ENCODE measurements at places on chromosomes 11 and 22. TPM values are rescaled to one million over a fixed set of nuclear protein-coding genes. Genes with fewer than 3 reads are reported as not detected.
A peak's percentile ranks its signal among the peaks of the same experiment; 100 is the strongest.

GRCh38 chr11:125588505-125588904 lies 4.1 kb upstream of the STT3A start:
- peaks cover 3% of the 10 kb centered on the region for H3K4me1 ChIP-seq
- H3K36me3 ChIP-seq = peaks cover 11% of the 10 kb centered on the region

The DDTL gene
- total RNA-seq = 2.5 TPM

The SLC35E4 gene
- total RNA-seq = 2.9 TPM

GRCh38 chr11:95776859-95777258 lies 12.7 kb downstream of the FAM76B start:
- no peaks in the 10 kb centered on the region for H3K4me1 ChIP-seq
- no peak overlapping the region for H3K4me3 ChIP-seq
- DNase-seq = no peak
- peaks cover 94% of the 10 kb centered on the region for H3K36me3 ChIP-seq
- no peak overlapping the region for H3K27ac ChIP-seq

DNA sequence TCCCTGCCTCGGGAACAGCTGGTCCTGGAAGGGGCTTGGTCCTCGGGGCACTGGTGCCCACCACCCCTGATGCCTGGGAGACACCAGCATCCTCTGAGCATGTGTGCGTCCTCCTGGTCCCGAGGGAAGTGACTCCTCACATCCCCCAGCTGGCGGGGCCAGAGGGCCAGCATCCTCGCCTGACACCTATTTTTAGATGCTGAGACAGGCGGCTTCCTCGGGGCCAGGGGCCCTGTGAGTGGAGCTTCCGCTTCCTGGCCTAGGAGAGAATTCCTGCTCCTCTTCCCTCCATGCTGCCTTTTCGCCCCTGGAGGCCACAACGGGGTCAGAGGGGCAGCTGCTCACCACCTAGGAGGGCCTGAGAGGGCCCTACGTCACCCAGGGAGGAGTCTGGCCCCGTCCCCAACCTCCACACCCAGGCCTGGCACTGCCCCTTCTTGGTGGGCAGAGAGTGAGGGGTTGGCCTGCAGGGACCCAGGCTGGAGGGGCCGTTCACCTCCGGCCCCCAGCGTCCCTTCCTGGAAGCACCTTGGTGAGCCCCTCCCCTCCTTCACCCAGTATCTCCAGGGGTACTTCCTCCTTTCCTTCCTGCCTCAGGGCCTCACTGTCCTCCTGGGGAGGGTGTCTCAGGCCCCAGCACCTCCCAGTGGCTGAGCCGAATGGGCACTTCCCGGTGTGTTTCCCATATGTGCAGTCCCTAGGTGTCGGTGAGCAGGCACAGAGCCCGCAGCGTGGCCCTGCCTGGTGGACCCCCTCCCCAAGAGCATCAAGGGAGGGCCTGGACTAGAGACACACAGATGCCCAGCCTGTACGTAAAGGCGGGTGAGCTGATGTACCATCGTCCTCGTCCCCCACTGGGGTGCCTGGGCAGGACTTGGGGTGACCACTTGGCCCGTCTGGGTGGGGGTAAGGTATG lies 6.1 kb downstream of the CD81 start:
- H3K4me1 ChIP-seq = peaks cover 83% of the 10 kb centered on the region
- H3K4me3 ChIP-seq = no peak overlapping the region
- no peak for DNase-seq
- peak overlapping the region; percentile 99 for H3K27ac ChIP-seq
- H3K27me3 ChIP-seq = no peaks in the 10 kb centered on the region
- peaks cover 4% of the 10 kb centered on the region for H3K36me3 ChIP-seq

The ACCSL gene
- not detected for total RNA-seq

GRCh38 chr22:47194476-47195155 lies 432.2 kb downstream of the TBC1D22A start:
- no peaks in the 10 kb centered on the region for H3K27me3 ChIP-seq
- H3K4me1 ChIP-seq = no peaks in the 10 kb centered on the region
- no peak overlapping the region for H3K4me3 ChIP-seq
- peak; percentile 25 for DNase-seq

GRCh38 chr11:34915136-34916014 lies 804 bp downstream of the APIP start:
- peaks cover 30% of the 10 kb centered on the region for H3K4me1 ChIP-seq
- H3K4me3 ChIP-seq = peak overlapping the region; percentile 78
- H3K27ac ChIP-seq = peak overlapping the region; percentile 92
- DNase-seq = no peak

- DNase-seq = no peak
- H3K27me3 ChIP-seq = no peaks in the 10 kb centered on the region
- H3K27ac ChIP-seq = no peak overlapping the region
- H3K4me1 ChIP-seq = no peaks in the 10 kb centered on the region
- no peaks in the 10 kb centered on the region for H3K36me3 ChIP-seq
These were observed 81.0 kb downstream of the TRMU start for GRCh38 chr22:46416520-46416871.

DNA sequence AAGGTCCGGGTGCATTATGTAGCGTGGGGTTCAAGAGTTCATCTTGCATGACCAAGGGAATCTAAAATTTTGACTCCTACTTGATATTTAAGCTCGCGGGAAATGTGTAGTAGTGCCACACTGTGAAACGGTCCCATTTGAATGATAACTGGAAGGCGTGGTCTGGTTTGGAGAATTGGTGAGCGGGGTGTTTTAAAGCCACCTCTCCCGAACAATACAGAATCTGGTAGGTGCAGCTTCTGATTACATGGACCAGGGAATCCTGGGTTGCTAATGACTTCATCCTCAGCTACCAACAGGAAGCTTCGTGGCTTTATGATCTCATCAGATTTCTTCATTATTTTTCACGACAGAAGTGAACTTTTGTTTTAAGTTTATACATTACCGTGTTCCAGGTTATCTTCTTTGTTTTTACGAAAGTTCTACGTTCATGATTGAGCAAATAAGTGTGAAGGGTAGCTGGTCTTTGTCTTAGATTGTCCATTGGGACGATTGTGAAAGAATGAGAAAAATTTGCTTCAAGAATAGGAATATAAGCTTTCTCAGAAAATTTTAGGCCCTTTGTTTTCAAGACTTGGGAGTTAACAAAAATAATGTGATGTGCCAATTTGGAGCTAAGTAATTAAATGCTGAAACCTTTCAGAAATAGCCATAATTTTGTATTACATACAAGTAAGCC lies 1.7 kb downstream of the QSER1 start:
- H3K27ac ChIP-seq = peak overlapping the region; percentile 85
- H3K4me1 ChIP-seq = peaks cover 16% of the 10 kb centered on the region
- H3K27me3 ChIP-seq = no peaks in the 10 kb centered on the region
- H3K4me3 ChIP-seq = peak overlapping the region; percentile 86

- DNase-seq = peak; percentile 40
- H3K4me1 ChIP-seq = no peaks in the 10 kb centered on the region
- no peaks in the 10 kb centered on the region for H3K36me3 ChIP-seq
- H3K27ac ChIP-seq = no peak overlapping the region
- no peak overlapping the region for H3K4me3 ChIP-seq
These were observed 114.2 kb downstream of the KCNQ1 start for GRCh38 chr11:2558861-2559526.

The BSCL2 gene
- total RNA-seq = 65.6 TPM

GRCh38 chr11:68783216-68783821 lies 32.0 kb upstream of the TESMIN start:
- no peaks in the 10 kb centered on the region for H3K4me1 ChIP-seq
- H3K4me3 ChIP-seq = no peak overlapping the region
- H3K36me3 ChIP-seq = peaks cover 92% of the 10 kb centered on the region
- no peaks in the 10 kb centered on the region for H3K27me3 ChIP-seq
- no peak overlapping the region for H3K27ac ChIP-seq

The VPS51 gene
- total RNA-seq = 101 TPM

DNA sequence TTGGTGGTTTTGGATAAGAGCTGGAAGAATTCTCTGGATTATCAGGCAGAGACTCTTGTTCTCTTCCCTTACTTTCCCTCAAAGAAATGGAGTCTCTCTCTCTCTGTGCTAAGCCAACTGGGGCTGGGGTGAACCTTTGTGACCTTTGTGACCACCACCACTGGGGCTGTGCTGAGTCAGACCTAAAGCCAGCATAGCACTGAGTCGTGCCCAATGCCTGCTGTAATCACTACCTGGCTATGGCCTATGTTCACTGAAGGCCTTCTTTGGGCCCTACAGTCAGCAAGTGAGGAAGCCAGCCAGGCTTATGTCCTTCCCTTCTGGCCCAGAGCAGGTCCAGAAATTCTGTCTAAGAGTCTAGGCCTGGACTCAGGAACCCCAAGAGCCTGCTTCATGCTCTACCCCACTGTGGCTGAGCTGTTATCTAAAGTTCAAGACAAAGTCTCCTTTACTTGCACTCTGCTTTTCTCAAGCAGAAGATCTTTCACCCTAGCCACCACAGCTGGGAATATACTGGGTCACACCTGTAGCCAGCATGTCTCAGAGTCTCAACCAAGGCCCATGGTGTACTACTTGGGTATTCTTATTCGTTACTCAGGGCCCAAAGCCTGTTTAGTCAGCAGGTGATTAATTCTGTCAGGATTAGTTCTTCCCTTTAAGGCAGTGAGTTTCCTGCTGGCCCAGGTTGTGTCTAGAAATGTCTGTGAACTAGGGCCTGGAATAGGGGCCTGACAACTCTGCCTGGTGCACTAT lies 86.0 kb downstream of the EHF start:
- no peak for DNase-seq
- no peaks in the 10 kb centered on the region for H3K27me3 ChIP-seq
- H3K36me3 ChIP-seq = no peaks in the 10 kb centered on the region
- no peaks in the 10 kb centered on the region for H3K4me1 ChIP-seq

DNA sequence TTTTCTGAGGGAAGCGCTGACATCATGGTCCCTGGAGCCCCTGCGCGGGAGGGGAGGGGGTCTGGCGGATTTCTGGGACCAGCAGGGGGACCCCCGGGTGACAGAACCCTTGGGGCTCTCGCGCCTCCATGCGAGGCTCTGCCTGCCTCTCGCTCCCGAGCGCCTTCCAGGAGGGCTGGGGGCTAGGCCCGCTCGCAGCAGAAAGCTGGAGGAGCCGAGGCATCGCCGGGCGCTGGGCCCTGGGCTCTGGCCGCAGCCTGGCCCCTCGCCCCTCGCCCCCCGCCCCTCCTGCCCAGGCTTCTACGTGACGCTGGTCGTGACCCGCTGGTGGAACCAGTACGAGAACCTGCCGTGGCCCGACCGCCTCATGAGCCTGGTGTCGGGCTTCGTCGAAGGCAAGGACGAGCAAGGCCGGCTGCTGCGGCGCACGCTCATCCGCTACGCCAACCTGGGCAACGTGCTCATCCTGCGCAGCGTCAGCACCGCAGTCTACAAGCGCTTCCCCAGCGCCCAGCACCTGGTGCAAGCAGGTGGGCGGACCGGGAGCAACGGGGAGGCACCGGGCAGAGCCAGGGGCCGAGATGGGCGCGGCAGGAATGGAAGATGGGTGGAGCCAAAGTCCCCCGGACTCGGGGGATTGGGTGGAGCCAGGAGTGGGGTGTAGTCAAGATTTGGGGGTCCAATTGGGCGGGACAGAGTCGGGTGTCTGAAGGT lies 5.4 kb downstream of the BEST1 start:
- peak overlapping the region; percentile 90 for H3K27ac ChIP-seq
- H3K4me1 ChIP-seq = peaks cover 12% of the 10 kb centered on the region
- peak overlapping the region; percentile 51 for H3K4me3 ChIP-seq
- no peaks in the 10 kb centered on the region for H3K27me3 ChIP-seq

The CHRM1 gene
- 4.7 TPM for total RNA-seq

- no peak overlapping the region for H3K4me3 ChIP-seq
- no peak overlapping the region for H3K27ac ChIP-seq
- DNase-seq = no peak
- H3K27me3 ChIP-seq = no peaks in the 10 kb centered on the region
- H3K4me1 ChIP-seq = no peaks in the 10 kb centered on the region
These were observed 27.8 kb upstream of the ZNRF3 start for GRCh38 chr22:28855355-28856094.

The OR52I1 gene
- total RNA-seq = not detected

- H3K4me1 ChIP-seq = peaks cover 12% of the 10 kb centered on the region
- no peaks in the 10 kb centered on the region for H3K27me3 ChIP-seq
- peak; percentile 83 for DNase-seq
- H3K36me3 ChIP-seq = no peaks in the 10 kb centered on the region
- H3K27ac ChIP-seq = peak overlapping the region; percentile 88
- H3K4me3 ChIP-seq = peak overlapping the region; percentile 85
These were observed 650 bp upstream of the CHID1 start for GRCh38 chr11:911031-911889.

The RGL4 gene
- total RNA-seq = 1.2 TPM

The FOLR2 gene
- 22.8 TPM for total RNA-seq

The TYR gene
- total RNA-seq = not detected

DNA sequence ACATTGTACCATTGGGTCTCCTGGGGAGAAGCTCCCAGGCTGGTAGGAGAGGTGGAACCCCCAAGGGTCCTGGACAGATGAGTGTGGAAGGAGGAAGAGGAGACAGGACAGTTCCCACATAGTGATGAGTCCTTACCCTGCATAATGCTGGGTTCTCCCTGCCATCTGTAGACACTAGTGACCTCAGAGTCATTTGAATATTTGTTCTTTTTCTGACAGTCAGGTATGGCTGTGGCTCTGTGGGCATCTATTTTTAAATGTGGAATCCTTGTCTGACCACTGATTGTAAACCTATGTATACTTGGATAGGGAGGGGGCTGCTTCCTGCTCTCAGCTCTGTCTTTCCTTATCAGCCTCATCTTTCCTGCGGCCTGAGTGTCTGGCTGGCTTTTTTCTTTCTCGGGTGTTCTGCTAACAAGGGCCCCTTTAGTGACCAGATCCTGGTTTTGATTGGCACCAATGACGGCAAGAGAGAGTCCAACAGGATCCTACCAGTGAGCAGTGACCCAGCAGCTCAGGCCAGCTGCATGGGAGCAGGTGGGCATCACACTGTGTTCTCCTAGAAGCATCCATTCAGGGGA lies 2.6 kb upstream of the SLC5A1 start:
- no peak for DNase-seq
- no peak overlapping the region for H3K27ac ChIP-seq
- H3K4me3 ChIP-seq = no peak overlapping the region
- no peaks in the 10 kb centered on the region for H3K4me1 ChIP-seq
- H3K27me3 ChIP-seq = peaks cover 14% of the 10 kb centered on the region

DNA sequence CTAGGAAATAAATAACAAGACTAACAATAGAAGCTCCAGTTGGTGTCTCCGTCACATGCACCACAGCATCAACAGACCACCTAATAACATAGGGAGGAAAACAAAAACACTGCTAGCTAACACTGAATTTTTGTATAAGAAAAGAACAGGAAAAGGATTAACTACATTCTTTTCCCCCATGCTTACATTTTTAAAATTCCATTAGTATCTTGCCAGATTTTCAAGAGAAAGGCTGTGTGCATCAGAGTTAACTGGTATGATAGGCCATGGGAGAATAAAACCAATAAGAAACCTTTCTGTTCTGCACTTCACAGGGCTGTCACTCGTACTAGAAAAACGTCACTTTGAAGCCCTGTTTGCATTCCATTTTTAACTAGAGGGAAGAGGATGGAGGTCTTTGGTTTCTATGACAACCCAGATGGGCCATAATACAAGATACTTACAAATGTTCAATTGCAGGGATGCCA lies 79.0 kb downstream of the LARGE2 start:
- H3K27me3 ChIP-seq = no peaks in the 10 kb centered on the region
- no peaks in the 10 kb centered on the region for H3K36me3 ChIP-seq
- no peak for DNase-seq
- no peak overlapping the region for H3K27ac ChIP-seq
- peaks cover 8% of the 10 kb centered on the region for H3K4me1 ChIP-seq

GRCh38 chr11:135033540-135033939 lies 621.5 kb upstream of the B3GAT1 start:
- H3K27ac ChIP-seq = no peak overlapping the region
- no peaks in the 10 kb centered on the region for H3K27me3 ChIP-seq
- no peaks in the 10 kb centered on the region for H3K4me1 ChIP-seq
- H3K36me3 ChIP-seq = no peaks in the 10 kb centered on the region

GRCh38 chr11:58788355-58789023 lies 56.0 kb downstream of the GLYATL2 start:
- no peaks in the 10 kb centered on the region for H3K36me3 ChIP-seq
- no peak overlapping the region for H3K27ac ChIP-seq
- H3K27me3 ChIP-seq = peaks cover 6% of the 10 kb centered on the region
- no peak overlapping the region for H3K4me3 ChIP-seq

Data from upper lobe of right lung (tissue), 1 donor.